Purkinje cell (primary cell): ENCODE measurements at places on chromosomes 11 and 22. TPM values are rescaled to one million over a fixed set of nuclear protein-coding genes. Genes with fewer than 3 reads are reported as not detected.

Gene A4GALT
- polyA plus RNA-seq: not detected in 2 replicates

Gene HTR3A
- polyA plus RNA-seq: not detected in 2 replicates

Gene FAM181B
- 0.78 and 1.6 TPM in 2 replicates for polyA plus RNA-seq

Gene RIMBP3C
- not detected in 2 replicates for polyA plus RNA-seq

Gene DERL3
- 2.3 and 2.5 TPM in 2 replicates for polyA plus RNA-seq

Gene MEN1
- polyA plus RNA-seq: 4.9 and 7.0 TPM in 2 replicates

Gene ZP1
- polyA plus RNA-seq: not detected in 2 replicates

Gene OR6A2
- not detected in 2 replicates for polyA plus RNA-seq

Gene RTCB
- polyA plus RNA-seq: 34.5 and 56.1 TPM in 2 replicates

Gene ADM
- not detected in 2 replicates for polyA plus RNA-seq

Gene CYP2D6
- polyA plus RNA-seq: 1.4 and 1.8 TPM in 2 replicates

Gene RGL4
- polyA plus RNA-seq: not detected in 2 replicates

Gene CEP126
- 54.7 and 71.5 TPM in 2 replicates for polyA plus RNA-seq

Gene TPBGL
- 1.0 TPM in 1 of 2 replicates, not detected in the other for polyA plus RNA-seq

Gene UPK3A
- polyA plus RNA-seq: not detected in 2 replicates

Gene FADS1
- polyA plus RNA-seq: 25.7 and 34.0 TPM in 2 replicates

Gene INS
- polyA plus RNA-seq: not detected in 2 replicates

Gene PHF21B
- 1.8 and 3.3 TPM in 2 replicates for polyA plus RNA-seq

Gene ARL2
- 42.7 and 68.3 TPM in 2 replicates for polyA plus RNA-seq

Gene OR4D5
- not detected in 2 replicates for polyA plus RNA-seq

Gene USP2
- 7.3 and 11.7 TPM in 2 replicates for polyA plus RNA-seq

Gene TRIM29
- polyA plus RNA-seq: not detected in 2 replicates

Gene FLRT1
- 0.59 TPM in 1 of 2 replicates, not detected in the other for polyA plus RNA-seq

Gene CDCA5
- polyA plus RNA-seq: 0.29 and 1.8 TPM in 2 replicates

Gene SLC6A5
- 0.14 and 0.60 TPM in 2 replicates for polyA plus RNA-seq

Gene ANAPC15
- 61.7 and 111 TPM in 2 replicates for polyA plus RNA-seq

Gene OVCH2
- polyA plus RNA-seq: not detected in 2 replicates

Gene HINFP
- polyA plus RNA-seq: 4.5 and 4.8 TPM in 2 replicates

Gene ST14
- polyA plus RNA-seq: not detected in 2 replicates

Gene OR8A1
- not detected in 2 replicates for polyA plus RNA-seq

Gene OR52N4
- not detected in 2 replicates for polyA plus RNA-seq

Gene SCGB1A1
- not detected in 2 replicates for polyA plus RNA-seq

Gene UNC93B1
- polyA plus RNA-seq: not detected in 2 replicates

Gene HOATZ
- polyA plus RNA-seq: not detected in 2 replicates

Gene TSPAN32
- polyA plus RNA-seq: not detected in 2 replicates

Gene CCDC15
- polyA plus RNA-seq: 0.10 and 1.0 TPM in 2 replicates

Gene TRABD
- not detected in 2 replicates for polyA plus RNA-seq

Gene MAPK8IP2
- polyA plus RNA-seq: 5.1 and 5.8 TPM in 2 replicates

Gene CD44
- polyA plus RNA-seq: 0.43 TPM in 1 of 2 replicates, not detected in the other

Gene APOA5
- not detected in 2 replicates for polyA plus RNA-seq

Gene EHF
- polyA plus RNA-seq: not detected in 2 replicates

Gene OR51I1
- not detected in 2 replicates for polyA plus RNA-seq
